ENCODE measurements at places on chromosomes 1 and 21.

- DNase-seq = no peak
These were observed 19.0 kb upstream of the SUMO3 start for GRCh38 chr21:44836666-44837471.

- DNase-seq = no peak
These were observed 119.0 kb downstream of the AK5 start for GRCh38 chr1:77400781-77401180.

GRCh38 chr1:119898530-119898929, 2.2 kb upstream of the ADAM30 start:
- DNase-seq = no peak

DNA sequence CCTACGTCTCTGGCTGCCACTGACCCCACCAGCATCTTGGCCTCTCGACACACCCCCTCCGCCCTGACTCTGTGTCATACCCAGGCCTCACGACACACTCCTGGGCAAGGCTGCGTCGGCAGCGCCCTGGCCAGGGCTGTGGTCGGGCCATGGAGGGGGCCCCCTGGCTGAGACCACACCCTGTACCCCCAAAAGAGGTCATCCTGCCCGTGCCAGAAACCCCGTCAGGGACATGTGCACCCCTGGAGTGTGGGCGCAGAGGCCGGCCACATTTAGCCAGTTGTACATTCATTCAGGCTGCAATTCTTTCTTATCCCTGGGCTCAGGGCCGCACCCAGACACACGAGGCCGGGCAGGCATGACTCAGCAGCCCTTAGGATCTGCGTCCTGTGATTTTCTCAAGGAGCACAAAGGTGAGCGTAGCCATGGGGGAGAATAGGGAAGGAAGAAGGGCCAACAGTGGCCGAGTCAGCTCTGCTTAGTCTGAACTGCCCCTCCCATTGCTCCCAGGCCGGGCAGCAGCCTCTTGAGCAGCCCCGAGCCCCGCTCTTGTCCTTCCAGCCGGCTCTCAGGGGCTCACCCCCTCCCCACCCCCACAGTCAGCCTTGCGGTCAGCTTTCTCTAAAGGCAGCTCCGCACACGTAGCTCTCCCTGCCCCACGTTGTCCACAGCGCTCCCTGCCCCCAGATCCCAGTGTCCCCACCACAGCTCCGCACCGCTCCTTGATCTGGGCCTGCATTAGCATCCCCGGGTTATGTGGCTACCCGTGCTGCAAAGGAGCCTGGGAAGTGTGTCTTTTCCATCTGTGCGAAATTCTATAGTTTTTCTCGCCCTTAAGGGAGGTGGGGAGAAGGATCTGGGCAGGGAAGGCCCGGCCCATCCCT, 7.9 kb downstream of the CSTB start:
- no peak for DNase-seq

DNA sequence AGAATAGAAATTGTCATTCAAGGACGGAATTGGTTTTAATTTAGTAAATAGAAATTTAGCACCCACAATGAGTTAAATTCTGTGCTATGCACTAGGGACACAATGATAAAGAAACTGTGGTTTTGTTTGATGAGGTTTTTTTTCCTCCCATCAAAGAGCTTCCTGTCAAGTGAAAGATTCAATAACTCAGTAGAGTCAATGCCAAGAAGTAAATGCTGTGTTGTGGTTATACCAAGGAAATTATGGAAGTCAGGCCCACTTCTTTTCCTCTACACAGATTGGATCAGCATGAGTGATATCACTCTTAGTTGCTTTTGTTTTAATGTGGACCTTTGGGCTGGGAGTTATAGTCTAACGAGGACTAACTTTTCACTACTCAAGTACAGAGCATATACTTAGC, 1269.6 kb upstream of the ADGRL2 start:
- DNase-seq = no peak

DNA sequence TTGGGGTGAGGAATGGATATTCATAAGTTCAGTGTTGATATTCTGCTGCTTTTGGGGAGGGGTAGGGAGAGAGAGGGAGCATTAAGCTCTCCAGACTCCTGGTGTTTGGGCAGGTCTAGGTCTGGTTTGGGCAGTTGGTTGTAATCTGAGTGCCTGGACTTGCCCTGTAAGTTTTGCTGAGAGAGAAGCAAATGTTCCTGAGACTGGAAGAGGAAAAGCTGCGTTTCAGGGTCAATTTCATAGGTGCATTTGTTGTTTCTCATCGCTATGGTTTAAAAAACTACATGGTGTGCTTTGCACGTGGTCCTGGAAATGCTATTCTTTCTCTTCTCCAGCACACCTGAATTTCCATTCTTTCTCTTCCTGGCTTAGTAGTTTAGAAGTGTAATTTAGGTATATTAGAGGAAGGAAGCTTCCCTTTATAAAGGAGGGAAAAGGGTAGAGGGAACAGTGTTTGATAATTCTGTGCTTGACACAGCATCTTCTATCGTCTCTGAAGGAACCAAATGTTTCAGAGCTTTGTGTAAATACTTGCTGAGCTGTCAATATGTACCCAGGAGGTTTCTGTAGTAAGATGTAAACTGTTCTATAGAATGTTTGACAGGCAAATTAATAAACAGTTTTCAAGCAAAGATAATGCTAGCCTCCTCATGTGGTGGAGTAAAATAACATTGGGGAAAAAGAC, 6.3 kb downstream of the ARID1A start:
- no peak for DNase-seq

GRCh38 chr1:235775246-235775860, 91.4 kb downstream of the LYST start:
- no peak for DNase-seq

DNA sequence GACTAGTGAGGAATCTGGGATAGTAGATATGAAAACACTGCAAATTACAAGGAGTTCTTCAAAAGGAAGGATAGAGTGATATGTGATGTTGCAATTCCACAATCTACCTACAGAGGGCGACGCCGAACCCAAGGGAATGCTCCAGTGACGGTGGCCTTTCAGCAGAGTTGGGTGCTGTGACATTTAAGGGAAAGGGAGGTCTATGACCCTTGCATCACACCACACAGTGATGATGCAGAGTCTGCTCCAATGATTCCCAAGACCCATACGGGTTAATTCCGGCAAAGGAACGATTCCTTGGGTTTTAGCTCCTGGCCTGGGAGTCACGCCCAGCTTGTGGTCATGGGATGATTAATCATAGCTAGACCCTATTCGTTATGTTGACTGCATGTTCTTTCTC, 123.0 kb upstream of the IGSF21 start:
- no peak for DNase-seq

- DNase-seq = no peak
These were observed 77.6 kb upstream of the CACYBP start for GRCh38 chr1:174922121-174922520.

- DNase-seq = no peak
These were observed 172.7 kb upstream of the FGGY start for GRCh38 chr1:59124166-59124565.

DNA sequence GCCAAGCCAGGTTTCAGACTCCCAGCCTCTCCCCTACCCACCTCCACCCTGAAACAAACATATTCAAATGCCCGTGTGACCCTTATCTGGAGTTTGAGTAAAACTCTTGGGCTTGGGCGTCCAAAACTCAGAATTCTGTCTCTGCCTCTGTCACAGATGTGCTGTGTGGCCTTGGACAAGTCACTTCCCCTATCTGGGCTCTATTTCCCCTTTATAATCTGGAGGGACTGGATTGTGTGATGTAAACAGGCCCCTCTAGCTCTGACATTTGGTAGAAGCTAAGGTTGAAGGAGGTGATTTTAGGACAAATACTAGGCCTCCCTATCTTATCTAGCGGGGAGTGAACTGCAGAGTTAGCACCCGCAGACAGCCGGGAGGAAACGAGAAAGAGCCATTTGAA, 67.5 kb downstream of the IGSF21 start:
- no peak for DNase-seq

- peak; percentile 84 for DNase-seq
These were observed 350 bp upstream of the S100A6 start for GRCh38 chr1:153536012-153536670.

DNA sequence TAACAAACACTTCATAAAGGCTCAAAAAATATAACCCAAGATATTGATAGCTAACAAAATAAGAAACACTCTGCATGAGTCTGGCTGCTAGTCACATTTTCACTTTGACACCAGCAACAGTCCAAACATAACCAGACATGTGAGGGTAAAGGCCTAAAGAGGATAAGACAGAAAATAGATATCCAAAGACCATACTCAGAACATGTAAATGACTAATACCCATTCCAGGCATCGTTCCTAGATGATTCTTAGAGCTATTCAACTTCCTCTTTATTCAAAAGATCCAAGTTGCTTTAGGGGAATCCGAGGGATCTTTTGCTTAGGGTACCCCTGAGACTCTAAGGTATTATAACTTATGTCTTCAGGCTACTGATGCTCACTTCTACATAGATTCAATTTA, 5.1 kb downstream of the COL24A1 start:
- DNase-seq = no peak

GRCh38 chr1:221717485-221717853, 24.4 kb downstream of the DUSP10 start:
- DNase-seq = no peak

DNA sequence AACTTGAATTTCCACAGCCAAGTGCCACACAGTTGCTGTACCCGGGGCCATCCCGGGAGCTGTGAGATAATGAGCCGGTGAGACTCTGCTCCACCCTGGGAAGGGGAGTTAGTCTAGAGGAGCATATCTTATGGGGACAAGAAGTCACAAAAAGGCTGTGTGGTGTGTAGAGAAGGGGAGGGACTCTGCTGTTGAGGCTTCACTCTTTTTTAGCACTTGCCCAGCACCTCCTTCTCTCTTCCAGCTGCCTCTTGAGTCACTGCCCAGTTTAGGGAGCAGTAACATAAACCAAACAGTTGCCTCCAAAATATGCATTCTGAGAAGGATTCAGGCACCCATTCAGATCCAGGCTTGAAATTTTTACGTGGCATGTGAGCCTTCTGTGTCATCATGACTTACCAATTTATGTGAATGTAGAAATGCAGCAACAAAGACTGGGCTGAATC, 744 bp upstream of the WDR26 start:
- DNase-seq = no peak

GRCh38 chr1:173243300-173243699, 36.2 kb upstream of the TNFSF4 start:
- DNase-seq = no peak
